ENCODE measurements at places on chromosomes 2 and 18.

DNA sequence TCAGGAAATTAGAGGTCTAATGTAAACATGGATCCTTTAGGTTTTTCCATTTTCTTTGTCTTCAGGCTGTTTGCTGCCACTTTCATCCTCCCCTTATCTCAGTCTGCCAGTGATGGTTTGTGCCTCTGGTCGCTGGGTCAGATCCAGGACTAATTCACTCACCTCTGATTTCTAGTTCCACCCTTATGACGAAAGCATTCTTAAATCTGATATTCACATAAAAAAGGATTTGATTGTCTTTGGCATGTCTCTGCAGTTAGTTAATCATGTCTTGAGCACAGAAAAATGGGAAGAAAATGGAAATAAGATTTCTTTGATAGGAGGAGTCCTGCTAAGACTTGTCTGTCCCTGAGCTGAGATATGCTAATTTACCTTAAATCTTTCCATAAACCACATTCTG lies 4.6 kb downstream of the IL1RL1 start:
- DNase-seq, result no peak

DNA sequence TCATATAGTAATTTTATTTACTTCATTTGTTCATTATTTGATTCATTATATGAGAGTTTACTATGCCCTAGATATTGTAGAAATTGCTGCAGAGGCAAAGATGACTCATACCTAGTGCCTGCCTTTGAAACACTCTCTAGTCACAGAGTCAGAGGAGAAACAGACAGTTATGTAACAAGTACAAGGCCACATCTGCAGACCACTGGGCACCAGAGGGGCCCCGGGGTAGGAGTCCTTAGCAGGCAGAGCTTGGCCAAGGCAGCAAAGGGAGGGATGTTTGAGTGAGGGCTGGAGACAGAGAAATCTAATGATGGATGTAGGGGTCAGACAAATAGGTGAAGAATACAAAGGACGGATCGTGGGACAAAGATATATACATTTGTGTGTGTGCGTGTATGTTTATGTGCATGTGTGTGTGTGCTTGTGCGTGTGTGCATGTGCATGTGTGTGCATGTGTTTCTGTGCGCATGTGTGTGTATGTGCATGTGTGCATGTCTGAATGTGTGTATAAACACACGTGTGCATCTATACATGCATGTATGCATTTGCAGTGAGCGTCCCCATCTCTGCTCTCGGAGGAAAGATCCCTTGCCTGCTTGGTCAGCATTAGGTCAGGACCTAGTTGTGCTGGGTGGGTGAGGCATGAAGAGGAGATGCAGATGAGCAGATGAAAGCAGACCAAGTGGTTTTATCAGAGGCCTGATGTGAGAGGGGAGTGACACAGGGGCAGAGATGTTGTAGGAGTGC lies 170.6 kb upstream of the MYT1L start:
- DNase-seq, result no peak

DNA sequence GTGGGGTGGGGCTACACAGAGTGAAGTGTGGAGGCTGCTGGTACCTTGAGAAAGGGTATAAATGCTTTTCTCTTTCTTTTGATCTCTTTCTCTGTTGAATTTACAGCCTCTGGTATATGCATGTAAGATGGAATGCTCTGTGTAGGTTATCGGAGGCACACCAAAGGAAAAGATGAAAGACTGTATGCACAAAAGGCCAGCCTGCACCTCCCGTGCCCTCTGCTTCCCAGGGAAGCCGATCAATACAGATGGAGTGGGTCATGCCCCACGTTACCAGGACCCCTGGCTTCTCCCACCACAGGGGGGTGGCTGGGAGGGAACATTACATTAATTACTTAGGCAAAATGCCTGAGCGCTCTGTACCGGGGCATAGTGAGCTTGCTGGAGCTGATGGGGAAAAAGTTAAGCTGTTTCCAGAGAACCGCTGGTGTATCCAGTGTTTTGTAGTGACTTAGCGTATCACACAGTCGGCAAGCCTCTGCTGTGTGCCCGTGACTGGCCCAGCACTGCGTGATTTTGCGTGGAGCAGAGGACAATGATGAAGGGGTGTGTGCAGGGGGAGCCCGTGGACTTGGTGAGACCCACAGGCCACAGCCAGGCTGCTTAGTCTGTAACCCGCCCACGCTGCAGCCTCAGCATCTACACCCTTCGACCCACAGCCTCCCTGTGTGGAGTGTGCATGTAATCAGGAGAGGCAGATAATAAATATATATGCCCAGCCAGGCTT lies 8.0 kb downstream of the ALLC start:
- no peak for DNase-seq

- DNase-seq, result no peak
Measured at GRCh38 chr2:216649574-216649973, 16.4 kb downstream of the IGFBP2 start.

- no peak for DNase-seq
Measured at GRCh38 chr2:10043256-10043905, at the start of gene KLF11. Gene KLF11, plus strand, starts transcription at chr2:10043550. Its CDS starts 167 bp downstream, at chr2:10043717.

Data from urinary bladder (tissue), 4 donors.